ENCODE measurements at places on chromosomes 5 and 9.
A peak's percentile ranks its signal among the peaks of the same experiment; 100 is the strongest.

- no peak for DNase-seq
These were observed 2.7 kb downstream of the PRRC2B start for GRCh38 chr9:131396626-131397025.

GRCh38 chr9:137974746-137975526, 97.4 kb downstream of the CACNA1B start:
- no peak for DNase-seq

DNA sequence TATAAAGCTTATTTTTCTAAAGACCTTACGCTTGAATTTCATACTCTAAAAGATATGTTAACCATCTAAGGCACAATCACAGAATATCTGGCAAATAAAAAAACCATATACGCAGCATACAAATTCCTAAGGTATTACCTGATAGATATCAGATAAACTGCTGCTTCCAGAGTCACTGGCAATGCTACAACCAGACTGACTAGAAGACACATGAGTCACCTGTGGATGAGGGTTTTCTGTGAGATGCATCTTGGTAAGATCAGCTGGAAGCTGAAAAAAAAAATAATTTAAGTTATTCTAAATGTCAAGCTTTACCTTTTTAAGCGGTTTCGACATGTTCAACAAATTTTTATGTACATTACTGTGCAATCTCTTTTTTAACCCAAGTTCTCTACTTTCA, 113.8 kb downstream of the RAPGEF6 start:
- DNase-seq: peak; percentile 90

DNA sequence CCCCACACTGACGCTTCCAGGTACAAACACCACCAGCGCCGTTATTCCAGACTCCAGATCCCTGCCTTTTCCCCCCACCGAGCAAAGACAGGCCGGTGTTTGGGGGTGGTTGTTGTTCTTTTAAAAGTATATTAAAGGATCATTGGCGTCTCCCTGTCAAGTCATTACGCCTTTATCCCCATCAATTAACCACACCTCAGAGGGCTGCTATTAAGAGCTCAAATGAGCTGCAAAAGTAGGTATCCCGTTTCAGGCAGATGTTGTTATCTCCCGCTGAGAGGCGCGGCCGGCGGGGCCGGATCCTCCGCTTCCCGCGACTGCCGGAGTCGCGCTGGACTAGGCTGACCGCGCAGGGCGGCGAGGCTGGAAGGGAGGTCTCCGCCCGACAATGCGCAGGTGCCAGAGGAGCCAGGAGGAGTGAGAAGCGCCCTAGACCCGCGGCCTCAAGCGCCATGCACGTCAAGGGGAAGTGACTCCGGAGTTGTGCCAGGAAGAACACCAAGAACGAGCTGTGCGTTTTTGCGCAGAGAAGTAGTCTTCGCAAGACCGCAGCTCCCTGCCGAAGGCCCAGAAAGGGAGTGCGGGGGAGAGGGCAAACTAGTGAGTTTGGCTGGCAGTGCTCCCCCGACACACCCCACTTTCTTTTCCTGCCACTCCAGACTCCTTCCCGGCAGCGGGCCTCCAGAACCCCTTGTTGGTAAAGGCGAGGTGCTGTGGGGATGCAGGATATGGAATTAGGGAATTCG, 8.2 kb downstream of the NR2F1-AS1 start:
- no peak for DNase-seq

DNA sequence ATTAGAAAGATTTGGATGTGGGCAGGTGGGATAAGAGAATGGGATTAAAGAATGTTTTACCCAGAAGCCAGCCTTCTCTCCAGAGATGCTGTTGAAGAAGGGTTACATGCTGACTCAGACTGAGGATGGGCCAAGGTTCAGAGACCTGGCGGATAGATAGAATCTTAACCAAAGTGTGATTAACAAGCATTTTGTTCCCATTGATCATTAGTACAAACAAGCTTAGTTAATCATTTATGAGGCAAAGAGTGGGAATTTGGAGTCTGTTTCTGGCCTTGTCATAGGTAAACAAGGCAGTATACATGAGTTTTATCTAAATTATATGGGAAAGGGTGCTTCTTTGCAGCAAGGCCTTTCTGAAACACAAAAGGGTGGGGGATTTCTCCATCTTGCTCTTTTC, 20.8 kb upstream of the DTWD2 start:
- DNase-seq: no peak

DNA sequence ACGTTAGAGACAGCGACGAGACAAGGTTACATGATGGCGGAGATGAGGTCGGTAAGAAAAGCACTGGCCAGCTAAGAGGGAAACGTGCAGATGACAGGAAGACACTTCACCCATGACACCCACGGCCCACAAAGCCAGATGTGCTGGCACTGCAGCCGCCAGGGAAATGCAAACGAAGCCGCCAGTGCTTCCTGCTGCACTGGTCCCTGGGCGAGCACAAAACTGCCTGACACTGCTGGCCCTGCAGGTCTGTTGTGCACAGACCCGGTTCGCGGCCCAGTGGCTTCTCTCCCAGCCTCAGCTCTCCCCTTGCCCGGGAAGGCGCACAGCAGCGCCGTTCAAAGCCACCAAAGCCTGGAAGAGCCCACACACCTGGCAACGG, 20.3 kb downstream of the QSOX2 start:
- no peak for DNase-seq

DNA sequence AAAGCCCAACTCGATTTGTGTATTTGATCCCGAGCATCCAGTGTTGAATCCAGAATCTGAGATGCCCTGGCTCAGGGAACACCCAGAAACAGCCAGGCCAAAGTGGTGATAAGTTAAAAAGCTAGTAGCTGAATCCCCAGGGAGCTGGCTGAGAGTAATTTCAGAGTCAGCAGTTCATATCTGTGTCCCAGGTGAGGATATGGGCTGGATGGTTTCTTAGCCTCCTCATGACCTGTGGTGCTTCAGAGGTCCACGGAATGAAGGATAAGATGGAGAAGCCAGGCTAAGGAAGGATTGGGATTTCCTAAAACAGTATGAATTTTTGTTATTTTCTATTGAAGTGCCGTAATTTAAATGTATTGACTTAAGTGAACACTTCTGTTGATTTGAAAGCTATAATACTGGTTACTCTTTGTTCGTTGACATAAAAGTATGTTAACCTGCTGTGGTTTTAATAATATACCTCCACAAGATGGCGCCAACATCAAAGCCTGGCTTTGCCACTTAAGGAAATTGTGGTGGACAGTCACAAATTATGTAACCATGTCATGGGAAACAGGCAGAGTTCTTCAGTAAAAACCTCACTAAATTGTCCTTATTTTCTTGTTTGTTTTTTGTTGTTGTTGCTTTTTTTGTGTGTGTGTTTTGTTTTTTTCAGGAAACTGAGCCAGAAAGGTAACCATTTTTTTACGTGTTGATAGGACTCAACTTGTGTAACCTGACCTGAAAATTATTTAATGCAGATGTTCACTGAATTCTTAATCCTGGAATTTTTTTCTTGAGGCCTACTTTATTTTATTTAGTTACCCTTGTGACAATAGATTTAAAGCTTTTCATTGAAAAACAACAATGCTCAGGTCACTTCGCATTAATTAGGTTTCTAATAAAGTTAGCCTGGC, 11.4 kb downstream of the MTAP start:
- DNase-seq: peak; percentile 75

DNA sequence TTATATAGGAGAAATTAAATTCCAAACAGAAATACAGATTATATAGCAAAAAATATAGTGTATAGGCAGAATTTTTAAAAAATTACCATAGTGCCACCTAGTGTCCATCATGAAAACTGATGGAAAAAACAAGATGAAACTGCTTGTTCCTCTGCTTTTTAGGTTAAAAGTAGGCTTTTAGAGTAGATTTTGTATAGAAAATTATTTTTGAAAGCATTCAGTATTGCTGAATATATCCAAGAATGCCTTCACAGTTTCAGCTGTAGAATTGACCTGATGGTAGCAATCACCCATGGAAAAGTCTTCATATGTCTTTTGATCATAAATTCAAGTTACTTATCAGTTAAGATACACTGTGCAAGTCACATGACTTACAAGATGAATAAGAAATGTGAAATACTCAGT, 19.7 kb downstream of the RIOK2 start:
- peak; percentile 49 for DNase-seq

DNA sequence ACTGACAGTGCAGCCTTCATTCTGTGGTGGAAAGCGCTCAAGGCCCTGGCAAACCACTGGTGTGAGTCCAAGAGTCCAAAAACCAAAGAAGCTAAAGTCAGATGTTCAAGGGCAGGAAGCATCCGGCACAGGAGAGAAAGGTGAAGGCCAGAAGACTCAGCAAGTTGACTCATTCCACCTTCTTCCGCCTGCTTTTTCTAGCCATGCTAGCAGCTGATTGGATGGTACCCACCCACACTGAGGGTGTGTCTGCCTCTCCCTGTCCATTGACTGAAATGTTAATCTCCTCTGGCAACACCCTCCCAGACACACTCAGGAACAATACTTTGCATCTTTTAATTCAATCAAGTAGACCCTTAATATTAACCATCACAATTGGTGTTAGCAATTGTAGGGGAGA, 296.1 kb downstream of the NDUFS4 start:
- DNase-seq: no peak

DNA sequence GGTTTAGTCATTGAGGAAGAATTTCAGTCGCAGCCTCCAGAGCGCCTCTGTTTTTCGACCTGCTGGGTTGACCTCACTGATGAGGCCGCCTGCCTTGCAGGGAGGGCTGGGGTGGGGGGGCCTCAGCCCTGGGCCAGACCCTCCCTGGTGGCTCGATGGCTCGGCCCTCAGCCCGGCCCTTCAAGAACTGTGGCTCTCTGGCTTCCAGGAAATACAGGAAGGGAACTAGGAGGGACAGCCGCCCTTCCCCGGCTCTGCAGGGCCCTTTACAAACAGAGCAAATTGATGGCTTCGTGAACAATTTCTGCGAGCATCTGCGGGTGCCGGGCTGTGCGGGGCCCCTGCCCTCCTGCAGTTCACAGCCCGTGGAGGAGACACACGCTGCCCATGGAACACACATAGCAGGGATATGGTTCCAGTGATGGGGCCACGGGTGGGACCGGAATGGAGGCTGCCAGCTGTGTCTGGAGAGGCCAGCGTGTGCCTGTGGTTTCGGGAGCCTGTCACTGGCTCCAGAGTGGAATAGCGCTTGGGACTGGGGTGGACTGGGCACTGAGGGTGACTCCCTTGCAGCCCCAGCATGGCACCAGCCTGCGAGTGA, 39.6 kb downstream of the COL5A1 start:
- no peak for DNase-seq

GRCh38 chr5:145830594-145830993, 4.5 kb downstream of the PRELID2 start:
- DNase-seq: no peak

- peak; percentile 82 for DNase-seq
These were observed 18.0 kb upstream of the STARD4 start for GRCh38 chr5:111530298-111530740.

DNA sequence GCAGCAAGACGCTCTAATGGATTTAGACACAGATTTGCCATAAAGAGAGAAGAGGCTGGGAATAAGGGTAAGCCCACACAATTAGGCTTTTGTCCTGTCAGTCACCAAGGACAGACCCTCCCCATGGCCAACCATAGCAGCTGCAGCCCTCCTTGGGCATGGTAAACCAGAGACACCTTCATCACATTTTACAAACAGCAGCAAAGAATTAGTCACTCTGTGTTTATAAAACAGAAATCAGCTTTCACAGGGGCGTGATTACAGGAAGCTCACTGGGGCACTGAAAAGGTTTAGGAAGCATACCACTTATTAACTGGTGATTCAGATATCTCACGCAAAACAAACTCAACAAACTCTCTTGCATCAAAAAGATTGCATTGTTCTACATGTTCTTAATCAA, 37.3 kb upstream of the ZNF622 start:
- DNase-seq: no peak

DNA sequence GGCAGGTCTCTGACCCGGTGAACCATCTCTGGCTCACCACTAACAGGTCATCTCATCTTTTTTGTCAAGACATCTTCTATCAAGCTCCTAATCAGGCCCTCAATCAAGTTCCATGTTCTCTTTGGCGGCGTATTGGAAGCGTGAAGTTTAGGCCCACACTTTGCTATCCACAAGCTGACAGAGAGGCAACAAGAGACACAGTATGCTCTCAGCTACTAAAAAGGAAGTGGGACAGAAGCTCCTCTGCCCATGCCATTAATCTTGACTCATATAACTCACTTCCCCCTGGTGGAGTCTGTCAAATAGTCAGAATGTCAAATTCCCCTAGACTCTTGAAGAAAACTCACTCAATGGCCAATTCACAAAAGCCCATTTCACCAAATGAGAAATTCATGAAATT, 77.6 kb upstream of the TMC1 start:
- peak; percentile 53 for DNase-seq

DNA sequence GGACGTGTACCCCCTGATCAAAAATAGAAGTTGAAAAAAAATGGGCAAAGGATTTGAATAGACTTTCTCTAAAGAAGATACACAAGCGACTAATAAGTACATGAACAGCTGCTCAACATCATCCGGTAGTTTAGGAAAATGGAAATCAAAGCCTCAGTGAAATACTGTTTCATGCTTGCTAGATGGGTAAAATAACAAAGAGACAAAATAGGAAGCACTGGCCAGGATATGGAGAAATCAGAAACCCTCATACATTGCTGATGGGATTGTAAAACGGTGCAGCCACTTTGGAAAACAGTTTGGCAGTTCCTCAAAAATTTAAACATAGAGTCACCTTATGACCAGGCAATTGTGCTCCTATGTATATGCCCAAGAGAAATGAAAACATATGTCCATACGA, 65.0 kb upstream of the SUB1 start:
- no peak for DNase-seq

- DNase-seq: no peak
These were observed 47.3 kb upstream of the CDKN2AIPNL start for GRCh38 chr5:134459010-134459403.

- no peak for DNase-seq
These were observed 11.0 kb downstream of the RNF145 start for GRCh38 chr5:159198063-159199036.

- peak; percentile 13 for DNase-seq
These were observed 114.6 kb upstream of the SPOCK1 start for GRCh38 chr5:137613554-137614265.

- no peak for DNase-seq
These were observed 76.4 kb downstream of the LRSAM1 start for GRCh38 chr9:127527560-127528268.

DNA sequence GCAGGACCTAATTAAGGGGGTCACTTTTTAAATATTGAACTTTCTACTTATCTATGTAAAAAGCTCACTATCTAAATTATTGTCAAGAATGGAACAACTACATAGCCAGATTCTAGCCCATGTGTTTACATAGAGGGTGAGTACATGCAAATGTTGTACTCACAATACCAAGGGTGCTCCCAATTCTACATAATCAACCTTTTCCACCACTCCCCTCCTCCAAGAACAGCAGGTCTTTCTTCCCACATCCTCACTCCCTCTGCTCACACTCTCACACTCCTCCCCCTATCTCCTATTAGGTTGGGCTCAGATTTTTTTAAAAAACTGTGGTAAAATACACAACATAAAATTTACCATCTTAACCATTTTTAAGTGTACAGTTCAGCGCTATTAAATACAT, 325.4 kb downstream of the ARL15 start:
- no peak for DNase-seq

GRCh38 chr5:91272858-91273257, 110.3 kb downstream of the ARRDC3 start:
- DNase-seq: no peak

All from trophoblast cell (in vitro differentiated cells and primary cell).